Activated CD4-positive, alpha-beta T cell treated with anti-CD3 and anti-CD28 coated beads for 1 hour (primary cell): ENCODE measurements at places on chromosomes 12 and 14.

GRCh38 chr12:94405413-94406116, 54.1 kb downstream of the CEP83 start:
- no peak for DNase-seq

GRCh38 chr12:46693518-46693917, 132.3 kb downstream of the SLC38A4 start:
- no peak for DNase-seq

DNA sequence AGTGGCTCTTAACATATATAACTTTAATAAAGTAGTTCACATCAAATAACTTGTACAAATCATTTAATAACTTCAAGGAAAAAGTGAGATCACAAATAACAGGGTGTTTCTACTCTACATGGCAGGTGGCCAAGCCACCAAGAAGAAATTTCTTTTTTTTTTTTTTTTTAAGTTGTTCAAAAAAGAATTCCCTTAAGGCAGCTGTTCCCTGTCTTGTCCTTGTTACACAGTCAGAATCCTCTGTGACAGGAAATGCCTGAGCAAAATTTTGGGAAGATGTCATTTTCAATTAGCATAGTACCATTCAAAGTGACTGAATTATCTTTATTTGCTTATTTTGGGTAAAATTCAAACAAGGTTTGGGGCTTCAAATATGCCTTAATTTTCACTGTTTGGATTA, 79.4 kb downstream of the LIN7A start:
- no peak for DNase-seq

DNA sequence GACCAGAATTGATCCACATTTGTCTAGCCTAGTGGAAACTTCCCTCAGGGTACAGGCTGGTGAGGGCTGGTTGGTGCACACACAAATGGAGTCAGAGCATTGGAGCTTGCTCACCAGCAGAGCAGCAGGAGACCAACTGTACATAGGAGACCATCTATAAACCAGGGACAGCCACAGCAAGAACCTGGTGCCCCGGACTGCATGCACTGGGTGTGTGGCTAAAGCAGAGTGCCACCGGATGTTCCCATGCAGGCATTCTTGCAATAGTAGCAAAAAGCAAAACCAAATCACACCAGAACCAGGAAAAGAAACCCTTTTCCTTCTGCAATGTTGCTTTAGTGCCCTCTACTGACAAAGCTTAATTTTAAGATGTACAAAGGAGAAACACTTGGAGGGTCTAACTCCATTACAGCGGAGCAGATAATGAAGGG, 136.4 kb downstream of the MDGA2 start:
- no peak for DNase-seq

DNA sequence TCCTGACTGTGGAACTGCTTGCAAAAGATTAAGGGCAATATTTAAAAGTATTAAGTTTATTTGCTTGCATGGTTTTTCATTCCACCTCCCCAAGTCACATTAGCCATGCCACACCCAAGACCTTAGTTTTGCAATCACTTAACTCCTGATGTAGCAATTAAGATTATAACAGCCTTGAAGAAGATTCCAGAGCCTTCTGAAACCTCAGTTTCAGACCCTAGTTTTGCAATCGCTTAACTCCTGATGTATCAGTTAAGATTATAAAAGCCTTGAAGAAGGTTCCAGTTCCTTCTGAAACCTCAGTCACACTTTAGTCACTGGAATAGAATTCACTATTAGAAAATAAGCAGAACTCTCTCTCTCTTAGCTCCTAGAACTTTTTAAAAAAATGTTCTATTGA, 42.7 kb upstream of the DCN start:
- DNase-seq: no peak

DNA sequence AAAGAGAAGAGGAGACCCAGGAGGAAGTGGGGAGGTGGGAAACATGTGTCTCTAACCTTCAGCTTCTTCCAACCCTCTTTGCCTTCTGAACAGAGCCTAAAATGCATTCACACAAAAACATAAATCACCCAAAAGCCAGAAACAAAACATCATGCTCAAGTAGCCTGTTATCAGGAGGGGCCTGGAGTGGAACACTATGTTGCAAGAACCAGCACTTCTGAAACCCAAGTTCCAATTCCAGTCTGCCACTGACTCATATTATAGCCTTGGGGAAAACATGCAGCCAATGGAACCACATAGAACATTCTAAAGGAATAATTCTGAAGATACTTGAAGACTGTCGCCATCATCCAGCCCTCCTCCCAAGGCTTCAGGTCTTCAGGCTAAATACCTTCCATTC, 169.8 kb upstream of the PLXNC1 start:
- DNase-seq: no peak

- no peak for DNase-seq
These were observed 2.8 kb upstream of the KCNH3 start for GRCh38 chr12:49535921-49536525.

- DNase-seq: no peak
These were observed 1147.6 kb downstream of the AACS start for GRCh38 chr12:126212824-126213223.

- no peak for DNase-seq
These were observed 402.9 kb downstream of the ZFP36L1 start for GRCh38 chr14:68389943-68390342.

DNA sequence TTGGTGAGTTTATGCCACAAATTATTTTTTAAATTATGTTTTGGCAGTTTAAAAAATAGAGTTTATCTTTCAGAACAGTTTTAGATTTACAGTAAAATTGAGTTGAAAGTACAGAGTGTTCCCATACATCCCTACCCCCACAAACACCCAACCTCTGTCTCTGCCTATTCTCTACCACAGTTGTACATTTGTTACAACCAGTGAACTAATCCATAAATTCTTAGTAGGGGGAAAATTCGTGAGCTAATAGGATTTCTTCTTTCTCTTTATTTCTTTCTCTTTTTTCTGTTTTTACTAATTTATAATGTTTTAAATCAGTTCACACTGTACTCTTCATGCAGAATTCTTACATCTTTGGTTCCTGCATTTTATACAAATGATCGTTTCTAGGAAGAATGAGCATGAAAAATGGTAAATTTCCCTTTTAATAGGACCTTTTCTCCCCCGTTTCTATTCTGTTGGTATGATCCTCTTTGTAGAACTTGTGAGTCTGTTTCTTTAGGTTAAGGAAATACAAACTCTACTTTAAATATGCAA, 56.7 kb downstream of the MIPOL1 start:
- DNase-seq: no peak

GRCh38 chr12:80504389-80505163, 60.5 kb downstream of the PTPRQ start:
- no peak for DNase-seq

- DNase-seq: no peak
These were observed 13.1 kb upstream of the CIPC start for GRCh38 chr14:77084985-77085384.

DNA sequence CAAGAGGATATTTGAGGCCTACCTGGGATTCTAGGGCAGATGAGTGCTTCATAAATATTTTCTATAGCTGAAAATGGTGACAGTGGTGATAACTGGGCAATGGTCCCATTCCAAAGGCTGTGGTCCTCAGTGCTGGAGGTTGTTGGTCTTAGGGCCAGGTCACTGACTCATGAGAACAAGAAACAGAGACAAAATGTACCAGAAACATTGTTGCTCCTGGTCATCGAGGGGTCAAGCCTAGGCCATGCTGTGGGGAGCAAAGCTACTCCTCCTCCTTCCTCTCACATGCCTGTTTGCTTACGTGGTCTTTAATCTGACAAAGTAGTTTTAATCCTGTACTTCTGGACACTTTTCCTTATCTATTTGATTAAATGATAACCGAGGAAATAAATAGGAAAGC, 33.8 kb downstream of the ERG28 start:
- DNase-seq: no peak

DNA sequence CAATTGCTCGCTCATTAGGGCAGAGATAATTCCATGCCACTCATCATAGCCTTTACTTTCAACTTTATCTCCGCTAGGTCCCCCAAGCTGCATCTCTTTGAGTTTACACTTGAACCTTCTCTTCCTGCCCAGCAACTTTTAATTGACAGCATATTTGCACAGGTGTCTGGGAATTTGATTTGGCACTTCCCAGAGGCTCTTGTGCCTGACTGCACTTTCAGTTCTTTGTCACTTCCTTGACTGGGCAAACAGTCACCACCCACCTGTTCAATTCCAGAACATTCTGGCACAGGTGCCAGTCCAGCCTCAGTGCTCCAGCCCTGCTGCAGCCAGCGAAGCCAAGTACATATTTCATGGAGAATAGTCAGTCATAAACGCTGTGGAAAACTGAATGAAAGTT, 110.1 kb upstream of the LRIG3 start:
- DNase-seq: no peak

- DNase-seq: no peak
These were observed 45.1 kb downstream of the SAV1 start for GRCh38 chr14:50622978-50623377.

GRCh38 chr12:48001505-48002413, 2.5 kb downstream of the COL2A1 start:
- DNase-seq: no peak

GRCh38 chr12:114992443-114992842, 308.5 kb upstream of the TBX3 start:
- DNase-seq: no peak

- no peak for DNase-seq
These were observed 305.2 kb upstream of the SYT1 start for GRCh38 chr12:78559416-78559815.

DNA sequence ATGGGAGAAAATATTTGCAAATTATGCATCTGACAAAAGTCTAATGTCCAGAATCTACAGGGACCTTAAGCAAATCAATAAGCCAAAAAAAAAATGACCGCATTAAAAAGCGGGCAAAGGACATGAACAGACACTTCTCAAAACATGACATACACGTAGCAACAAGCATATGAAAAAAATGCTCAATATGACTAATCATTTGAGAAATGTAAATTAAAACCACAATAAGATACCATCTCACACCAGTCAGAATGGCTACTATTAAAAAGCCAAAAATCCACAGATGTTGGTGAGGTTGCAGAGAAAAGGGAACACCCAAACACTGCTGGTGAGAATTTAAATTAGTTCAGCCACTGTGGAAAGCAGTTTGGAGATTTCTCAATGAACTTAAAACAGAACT, 16.1 kb downstream of the PAWR start:
- DNase-seq: no peak

GRCh38 chr14:87979689-87980088, 13.3 kb downstream of the GALC start:
- DNase-seq: no peak

DNA sequence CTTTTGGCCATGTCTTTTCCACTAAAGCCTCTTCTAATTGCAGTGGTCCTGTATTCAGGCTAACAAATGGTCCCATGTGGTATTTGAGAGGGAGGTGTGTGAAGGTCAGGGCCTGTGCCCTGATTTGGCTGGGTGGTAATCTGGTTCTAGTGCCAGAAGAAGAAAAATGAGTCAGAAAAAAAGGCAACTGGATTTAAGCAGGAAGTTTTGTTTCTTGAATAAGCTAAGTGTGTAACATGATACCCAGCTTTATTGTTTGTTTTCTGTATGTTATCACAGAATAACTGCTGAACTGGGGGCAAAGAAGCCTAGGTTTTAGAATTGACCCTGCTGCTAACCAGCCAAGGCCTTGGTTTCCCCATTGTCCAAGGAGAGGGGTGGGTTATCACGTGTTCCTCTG, 134.0 kb downstream of the ANO6 start:
- DNase-seq: no peak

GRCh38 chr14:87869619-87870583, 123.1 kb downstream of the GALC start:
- DNase-seq: no peak
